ENCODE measurements at places on chromosomes 13 and 19.
A peak's percentile ranks its signal among the peaks of the same experiment; 100 is the strongest.

GRCh38 chr19:32873247-32873959, 3.8 kb upstream of the SLC7A9 start:
- DNase-seq = no peak

- no peak for DNase-seq
Observed at GRCh38 chr13:32976912-32977311, 39.3 kb upstream of the KL start.

- DNase-seq = no peak
Observed at GRCh38 chr19:7670790-7671189, 1.9 kb downstream of the RETN start.

DNA sequence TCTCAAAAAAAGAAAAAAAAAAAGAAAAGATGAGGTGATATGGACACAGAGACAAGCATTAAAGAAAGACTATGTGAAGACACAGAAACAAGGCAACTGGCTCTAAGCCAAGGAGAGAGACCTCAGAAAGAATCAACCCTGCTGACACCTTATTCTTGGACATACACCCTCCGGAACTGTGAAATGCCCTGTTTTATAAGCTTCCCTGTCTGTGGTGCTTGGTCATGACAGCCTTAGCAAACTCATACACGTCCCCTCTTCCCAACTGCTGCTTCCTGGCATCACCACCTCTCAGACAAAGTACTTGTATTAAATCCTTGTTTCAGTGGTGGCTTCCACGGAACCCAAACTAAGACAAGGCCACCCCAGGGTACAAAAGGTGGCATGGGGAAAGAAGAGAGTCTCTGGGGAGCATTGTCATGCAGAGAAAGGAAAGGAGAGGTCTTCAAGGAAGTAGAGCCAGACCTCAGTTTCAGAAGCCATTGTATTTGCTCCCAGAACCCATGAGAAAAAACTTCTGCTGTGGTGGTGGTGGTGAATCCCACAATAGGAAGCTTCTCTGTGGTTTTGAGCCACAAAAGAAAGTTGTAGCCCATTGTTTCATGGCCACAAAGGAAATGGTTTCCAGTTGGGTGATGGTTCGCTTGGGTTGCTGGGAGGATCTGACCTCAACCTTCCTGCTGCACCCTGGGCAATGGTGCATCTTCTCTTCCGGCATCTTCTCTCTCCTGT, 16.3 kb upstream of the TSPAN16 start:
- peak; percentile 43 for DNase-seq

DNA sequence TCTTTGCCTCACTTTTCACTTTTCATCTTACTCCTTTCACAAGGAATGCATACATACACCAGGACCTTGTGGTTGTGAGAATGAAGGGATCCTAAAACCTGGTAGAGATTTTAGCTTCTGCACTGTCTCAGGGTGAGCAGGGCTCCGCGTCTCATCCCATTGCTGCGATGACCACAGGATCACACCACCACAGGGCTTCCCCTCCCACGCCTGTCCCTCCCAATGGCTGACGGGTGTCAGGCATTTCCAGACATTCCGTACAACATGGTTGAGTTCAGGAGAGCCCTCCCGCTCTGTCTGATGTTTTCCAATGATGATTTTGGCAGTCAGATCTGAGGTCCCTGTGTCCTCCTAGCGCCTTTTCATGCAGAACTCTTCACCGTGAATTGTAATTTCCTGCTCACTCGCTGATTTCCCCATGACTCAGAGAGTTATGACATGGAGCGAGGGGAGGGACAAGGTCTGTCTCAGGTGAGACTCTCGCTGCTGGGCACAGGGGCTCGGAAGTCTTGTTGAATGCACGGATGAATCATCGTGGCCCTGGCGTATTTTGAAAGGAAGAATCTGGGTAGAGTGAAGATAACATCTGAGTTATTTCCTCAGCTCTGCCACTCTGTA, 102.8 kb downstream of the TEX29 start:
- no peak for DNase-seq

- DNase-seq = no peak
Observed at GRCh38 chr19:18000480-18000914, 7.5 kb upstream of the ARRDC2 start.

GRCh38 chr13:105466376-105466775, 1069.1 kb downstream of the EFNB2 start:
- no peak for DNase-seq

DNA sequence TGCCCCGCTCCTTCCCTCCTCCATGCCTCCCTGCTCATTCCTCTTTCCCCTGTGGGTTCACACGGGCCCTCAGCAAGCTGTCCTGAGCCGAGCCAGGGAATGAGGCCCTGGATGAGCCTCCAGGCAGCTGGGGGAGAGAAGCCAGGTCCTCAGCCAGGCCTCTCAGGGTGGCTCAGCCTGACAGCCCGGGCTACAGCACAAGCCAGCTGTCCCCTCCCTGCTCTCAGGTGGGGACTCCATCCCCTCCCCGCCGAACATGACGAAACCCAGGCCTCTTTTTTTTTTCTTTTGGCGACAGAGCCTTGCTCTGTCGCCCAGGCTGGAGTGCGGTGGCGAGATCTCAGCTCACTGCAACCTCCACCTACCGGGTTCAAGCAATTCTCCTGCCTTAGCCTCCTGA, 40.0 kb upstream of the MATK start:
- DNase-seq = no peak

DNA sequence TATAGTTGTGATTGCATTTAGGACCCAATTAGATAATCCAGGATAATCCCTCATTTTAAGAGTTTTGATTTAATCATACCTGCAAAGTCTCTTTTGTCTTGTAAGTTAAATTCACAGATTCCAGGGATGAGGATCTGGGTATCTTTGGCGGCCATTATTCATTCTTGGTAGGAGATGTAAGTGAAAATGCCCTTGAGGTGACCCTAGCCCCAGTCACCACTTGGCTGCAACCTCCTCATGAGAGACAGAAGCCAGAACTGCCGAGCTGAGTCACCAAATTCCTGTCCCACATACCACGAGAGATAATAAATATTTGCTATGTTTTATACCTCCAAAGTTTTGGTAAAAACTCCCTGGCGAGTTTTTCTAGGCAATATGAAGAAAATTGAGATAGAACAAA, 389.4 kb downstream of the RFC3 start:
- no peak for DNase-seq

- DNase-seq = no peak
Observed at GRCh38 chr13:70644052-70644451, 535.8 kb upstream of the KLHL1 start.

DNA sequence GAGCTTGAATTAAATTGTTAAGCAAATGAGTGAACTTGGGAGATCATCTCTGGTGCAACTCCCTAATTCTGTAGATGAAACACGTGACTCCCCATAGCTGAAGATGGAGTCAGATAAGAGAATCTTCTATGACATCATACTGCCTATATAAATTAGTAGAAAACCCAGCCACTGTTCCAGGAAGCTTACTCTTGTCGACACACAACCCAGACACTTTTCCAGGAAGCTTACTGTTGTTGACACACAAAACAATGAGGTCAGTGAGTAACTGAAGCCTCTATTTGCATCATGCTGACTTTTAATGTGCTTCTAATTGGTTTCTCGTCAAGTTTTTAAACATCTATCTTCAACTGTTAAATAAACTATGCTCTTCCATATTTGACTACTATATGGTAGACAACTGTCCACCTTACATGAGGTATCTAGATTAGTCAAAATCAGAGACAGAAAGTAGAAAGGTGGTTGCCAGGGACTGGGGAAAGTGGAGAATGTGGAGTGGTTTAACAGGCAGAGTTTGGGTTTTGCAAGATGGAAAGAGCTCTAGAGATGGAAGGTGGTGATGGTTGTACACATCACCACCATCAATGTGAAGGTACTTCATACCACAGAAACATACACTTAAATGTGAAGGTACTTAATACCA, 168.2 kb downstream of the FGF14 start:
- DNase-seq = no peak

DNA sequence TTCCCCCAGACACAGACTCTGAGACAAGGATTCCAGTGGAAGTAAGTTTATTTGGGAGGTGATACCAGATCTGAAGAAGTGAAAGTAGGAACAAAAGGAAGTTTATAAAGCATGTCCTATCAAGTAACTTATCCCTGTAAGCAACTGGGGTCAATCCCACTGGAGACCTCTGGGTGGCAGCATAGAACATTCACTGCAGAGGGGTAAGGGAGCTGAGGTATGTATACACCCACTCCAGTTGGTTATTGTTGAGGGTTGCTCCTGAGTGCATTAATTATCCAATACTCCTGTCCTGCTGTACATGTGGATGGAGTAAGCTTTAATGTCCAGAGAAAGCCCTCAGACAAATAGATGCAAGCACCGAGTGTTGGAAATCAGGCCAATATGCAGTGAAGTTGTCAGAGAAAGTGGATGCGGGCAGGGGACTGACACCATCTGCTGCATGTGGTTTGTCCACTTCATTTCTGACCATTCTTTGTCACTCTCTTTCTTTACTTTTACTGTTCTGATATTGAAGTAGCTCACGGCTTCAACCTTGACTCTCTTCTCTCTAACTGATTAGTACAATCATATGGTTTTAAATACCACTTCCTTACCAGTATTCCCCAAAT, 46.7 kb downstream of the NOTCH3 start:
- DNase-seq = no peak

DNA sequence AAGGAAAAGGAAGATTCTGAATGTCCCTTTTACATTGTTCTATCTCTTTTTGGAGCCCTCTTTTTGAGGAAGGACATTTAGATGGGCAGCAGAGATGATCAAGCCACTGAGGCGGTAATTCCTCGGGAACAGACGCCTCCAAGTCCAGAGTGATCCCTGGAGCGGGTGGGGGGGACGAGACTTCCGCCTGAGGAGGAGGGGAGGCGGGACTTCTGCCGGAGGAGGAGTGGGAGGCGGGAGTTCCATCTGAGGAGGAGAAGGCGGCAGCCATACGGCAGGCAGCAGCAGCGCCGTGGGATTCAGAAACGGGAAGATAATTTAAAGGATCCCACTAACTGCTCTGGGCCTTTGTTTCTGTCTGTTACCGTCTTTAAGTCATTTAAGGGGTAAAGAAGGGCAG, 37.6 kb upstream of the CD177 start:
- no peak for DNase-seq

- DNase-seq = no peak
Observed at GRCh38 chr19:47377208-47377701, 28.1 kb downstream of the DHX34 start.

- DNase-seq = no peak
Observed at GRCh38 chr13:111017755-111018459, 97.2 kb upstream of the ARHGEF7 start.

GRCh38 chr13:80000684-80001509, 340.0 kb downstream of the SPRY2 start:
- DNase-seq = no peak

DNA sequence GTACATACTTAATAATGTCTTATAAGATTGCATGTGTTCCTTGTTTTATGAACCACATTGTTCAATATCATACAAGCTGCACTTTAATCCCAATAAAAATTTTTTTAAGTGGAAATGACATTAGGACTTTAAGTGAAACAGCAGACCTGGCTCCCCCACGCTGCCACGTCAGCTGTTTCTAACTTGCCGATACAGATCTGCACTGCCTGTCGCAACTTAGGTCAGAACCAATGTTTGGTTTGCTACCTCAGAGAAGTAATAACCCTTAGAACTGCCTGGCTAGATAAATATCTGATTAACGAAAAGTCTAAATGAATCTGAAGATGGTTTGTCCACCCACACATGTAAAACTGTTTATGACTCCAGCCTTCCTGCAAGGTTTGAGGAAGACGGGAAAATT, 327.5 kb upstream of the DACH1 start:
- DNase-seq = no peak

- no peak for DNase-seq
Observed at GRCh38 chr13:73109288-73109899, 50.6 kb downstream of the KLF5 start.

GRCh38 chr13:26742691-26743358, 17.8 kb downstream of the GPR12 start:
- DNase-seq = no peak

DNA sequence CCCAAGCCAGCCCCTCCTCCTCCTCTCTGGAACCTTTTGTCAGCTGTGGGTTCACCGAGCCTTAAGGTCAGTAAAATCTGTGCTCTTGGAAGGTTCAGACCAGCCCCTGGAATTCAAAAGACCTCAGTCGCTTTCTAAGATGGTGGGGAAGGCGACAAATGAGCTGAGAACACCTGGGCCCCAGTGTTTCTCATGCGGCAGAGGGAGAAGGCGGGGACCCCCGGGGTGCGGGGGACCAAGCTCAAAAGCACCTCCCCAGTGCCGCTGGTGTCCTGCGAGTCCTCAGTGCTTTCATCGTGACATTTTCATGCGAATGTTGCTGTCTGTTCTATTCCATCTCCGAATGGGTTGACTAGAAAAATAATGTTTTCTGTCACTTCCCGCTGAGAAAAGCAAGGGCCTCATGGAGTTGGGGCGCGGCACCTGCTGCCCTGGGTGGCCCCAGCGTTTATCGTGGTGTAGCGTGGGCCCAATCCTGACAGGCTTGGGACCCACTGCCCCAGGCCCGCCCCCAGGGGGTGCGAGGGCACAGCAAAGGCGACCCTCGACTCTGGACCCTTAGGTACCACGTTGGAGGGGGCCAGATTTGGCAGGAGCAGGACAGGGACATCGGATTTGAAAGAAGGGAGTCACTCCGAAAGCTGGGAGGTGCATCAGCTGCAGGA, 751 bp upstream of the NTN5 start:
- no peak for DNase-seq

DNA sequence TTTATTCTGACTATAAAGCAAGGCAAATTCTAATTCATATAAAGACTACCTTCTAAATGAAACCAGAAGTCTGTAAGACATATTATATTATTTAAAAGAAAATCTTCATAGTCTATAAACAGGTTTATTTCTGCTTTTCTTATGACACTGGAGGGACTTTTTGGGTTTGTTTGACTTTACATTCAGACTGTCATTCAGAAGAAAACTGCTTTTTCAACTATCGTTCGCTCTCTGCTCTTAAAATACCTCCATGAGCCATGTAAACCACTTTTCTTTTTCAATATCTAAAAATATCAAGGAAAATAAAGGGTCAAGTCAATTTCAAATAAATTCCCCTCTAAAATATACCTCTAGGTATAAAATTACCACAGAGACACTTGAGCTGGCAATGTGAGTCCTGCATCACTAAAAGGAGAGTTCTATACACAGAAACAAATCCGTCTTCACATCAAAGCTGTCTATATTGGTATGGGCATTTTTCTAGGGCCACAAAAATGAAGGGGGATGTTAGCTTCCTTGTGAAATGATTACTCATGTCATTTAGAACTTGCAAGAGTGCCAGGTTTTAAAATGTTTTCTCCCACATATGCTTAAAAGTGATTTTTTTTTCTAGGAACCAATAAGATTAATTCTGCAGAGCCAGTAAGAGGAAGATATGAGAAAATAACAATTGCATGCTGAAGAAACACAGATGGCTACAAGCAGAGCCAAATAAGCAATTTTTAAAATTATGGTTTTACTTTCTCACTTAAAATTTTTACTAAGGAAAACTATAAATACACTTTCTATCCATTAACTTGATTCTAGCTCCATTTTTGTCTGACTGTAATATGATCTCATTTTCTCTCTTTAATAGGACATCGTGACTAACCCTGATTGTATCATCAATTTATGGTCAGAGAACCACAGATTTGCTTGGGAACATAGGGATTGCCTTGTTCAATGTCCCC, 181.8 kb downstream of the TBC1D4 start:
- peak; percentile 48 for DNase-seq

Data from GM12864 (cell line).